ENCODE measurements at places on chromosomes 1 and 21.

DNA sequence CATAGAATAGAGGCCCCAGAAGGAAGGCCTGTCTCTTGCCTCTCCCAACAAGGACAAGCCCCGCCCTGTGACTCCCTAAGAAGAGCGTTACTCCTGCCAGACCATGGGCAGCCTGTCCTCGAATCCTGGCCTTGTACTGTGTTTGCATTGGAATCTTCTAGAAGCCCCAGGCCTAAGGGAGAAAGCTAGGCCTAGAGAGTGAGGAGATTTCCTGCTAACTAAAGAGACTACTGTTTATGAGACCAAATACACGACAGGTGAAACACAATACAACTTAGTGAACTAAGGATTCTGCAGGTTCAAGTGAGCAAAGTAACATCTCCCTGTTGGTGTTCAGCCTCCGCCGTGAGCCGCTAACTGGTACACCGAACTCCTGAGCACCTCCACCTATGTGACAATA, 62.7 kb downstream of the SYF2 start:
- DNase-seq, result no peak

GRCh38 chr1:75559800-75560199, 51.1 kb downstream of the SLC44A5 start:
- DNase-seq, result no peak

DNA sequence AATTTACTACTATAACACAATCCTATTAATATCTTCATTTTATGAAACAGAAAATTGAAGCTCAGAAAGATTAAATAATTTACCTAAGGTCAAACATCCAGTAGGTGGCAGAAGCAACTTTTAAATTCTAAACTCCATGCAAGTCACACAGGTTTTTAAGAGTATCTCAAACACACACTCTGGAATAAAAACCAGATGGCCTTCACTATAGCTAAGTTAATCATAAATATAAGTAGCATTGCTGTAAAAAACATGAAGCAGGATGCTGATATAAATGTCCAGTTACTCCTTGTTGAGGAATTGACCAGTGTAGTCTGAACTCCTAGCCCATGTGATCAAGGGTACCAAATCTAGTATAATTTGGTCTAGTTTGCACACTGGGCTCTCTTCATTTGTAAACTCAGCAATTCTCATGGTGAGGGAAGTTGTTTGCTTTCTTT, 9.4 kb upstream of the FMO3 start:
- no peak for DNase-seq

GRCh38 chr1:27284425-27285273, 37.3 kb upstream of the TMEM222 start:
- peak; percentile 70 for DNase-seq

- DNase-seq, result no peak
These were observed 3.3 kb downstream of the NCSTN start for GRCh38 chr1:160346463-160346862.

DNA sequence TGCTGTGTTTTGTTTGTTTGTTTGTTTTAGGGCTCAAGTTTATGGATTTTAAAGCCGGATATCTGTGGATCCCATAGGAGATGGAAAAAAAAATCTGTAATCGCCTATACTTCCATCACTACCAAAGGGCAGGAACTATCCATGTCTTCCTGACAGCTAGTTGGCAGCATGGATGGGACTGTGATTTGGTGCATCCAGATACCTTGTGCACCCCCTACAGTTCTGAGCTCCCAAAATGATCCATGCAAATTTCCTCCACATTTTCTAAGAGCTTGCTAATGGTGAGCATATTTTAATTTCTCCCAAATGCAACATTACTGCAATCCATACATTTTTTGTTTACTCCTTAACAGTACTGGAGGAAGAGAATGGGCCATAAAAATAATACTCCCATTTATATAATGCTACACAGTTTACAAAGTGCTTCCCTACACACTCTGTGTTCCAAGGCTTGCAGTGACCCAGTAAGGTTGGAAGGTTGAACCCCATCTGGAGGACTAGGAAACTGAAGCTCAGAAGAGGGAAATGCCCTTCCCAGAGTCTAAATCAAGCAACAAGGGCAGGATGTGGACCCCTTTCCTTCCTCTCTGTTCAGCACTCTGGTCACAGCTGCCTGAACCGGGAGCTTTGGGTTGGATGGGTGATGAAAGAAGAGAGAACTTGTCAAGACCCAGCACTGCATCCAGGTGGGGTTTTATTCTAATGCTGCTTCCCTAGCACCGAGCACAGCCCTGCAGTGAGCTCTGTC, 48.0 kb downstream of the CAPN8 start:
- DNase-seq, result no peak

DNA sequence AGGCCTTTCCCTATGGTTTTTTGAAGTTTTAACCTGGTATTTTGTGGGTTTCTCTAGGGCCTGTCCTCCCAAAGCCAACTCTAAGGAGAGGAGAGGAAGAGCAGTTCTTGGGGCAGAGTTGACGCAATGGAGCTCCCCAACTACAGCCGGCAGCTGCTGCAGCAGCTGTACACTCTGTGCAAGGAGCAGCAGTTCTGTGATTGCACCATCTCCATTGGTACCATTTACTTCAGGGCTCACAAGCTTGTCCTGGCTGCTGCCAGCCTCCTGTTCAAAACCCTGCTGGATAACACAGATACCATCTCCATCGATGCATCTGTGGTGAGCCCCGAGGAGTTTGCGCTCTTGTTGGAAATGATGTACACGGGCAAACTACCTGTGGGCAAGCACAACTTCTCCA, 38.2 kb downstream of the ZBTB40 start:
- DNase-seq, result no peak

DNA sequence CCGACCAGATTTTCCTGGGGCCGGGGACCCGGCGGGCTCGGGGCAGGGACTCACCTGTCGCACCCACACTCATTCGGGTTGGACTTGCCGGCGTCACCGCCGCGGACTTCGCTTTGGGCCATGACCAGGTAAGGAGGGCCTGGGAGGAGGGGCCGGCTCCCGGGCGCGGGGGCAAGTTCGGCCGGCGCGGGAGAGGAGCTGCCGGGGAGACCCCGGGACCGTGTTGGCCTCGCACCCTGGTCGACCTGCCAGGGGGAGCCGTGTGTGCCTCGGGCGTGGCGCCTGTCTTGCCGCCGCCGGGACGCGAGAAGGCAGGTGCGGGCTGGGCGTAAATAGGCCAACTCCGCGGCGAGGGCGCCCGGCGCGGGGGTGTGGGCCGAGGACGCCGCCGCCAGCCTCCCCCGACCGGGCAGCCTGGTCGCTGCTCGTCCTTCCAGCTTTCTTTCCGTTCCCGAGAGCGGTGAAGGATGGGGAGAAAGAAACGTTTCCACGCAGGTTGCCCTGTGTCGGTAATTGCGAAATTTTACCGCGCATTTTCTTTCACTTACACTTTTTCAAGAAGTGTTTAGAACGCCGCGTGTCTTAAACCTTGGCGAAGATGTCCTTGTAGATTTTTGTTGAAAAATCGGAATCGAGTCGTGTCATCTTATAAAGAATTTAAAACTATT, 558 bp downstream of the USP1 start:
- DNase-seq, result no peak

DNA sequence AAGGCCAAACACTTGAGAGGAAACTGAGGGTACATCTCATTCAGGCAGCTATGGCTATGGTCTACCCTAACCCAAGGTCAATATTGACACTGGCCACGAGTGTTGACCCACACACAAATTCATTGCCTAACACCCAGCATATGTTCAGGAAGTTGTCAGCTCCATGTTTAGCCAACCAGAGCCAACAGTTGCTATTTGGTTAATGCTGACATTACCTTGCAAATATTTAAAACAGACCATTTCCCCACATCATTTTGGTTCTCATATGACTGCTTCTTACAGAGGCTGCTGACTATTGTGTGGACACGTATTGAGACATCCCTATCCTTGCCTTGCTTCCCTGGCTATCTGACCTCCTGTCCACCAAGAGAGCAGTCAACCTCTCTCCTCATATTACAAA, 97.3 kb downstream of the LMX1A start:
- no peak for DNase-seq

- DNase-seq, result no peak
These were observed 4.9 kb upstream of the ABCA4 start for GRCh38 chr1:94125551-94126514.

- no peak for DNase-seq
These were observed 51.1 kb upstream of the GRIK3 start for GRCh38 chr1:37085393-37085792.

- DNase-seq, result no peak
These were observed 24.8 kb upstream of the GFI1 start for GRCh38 chr1:92511541-92511940.

GRCh38 chr1:226447932-226448665, 40.2 kb upstream of the PARP1 start:
- DNase-seq, result no peak

GRCh38 chr1:206144605-206145004, 27.4 kb upstream of the AVPR1B start:
- no peak for DNase-seq

DNA sequence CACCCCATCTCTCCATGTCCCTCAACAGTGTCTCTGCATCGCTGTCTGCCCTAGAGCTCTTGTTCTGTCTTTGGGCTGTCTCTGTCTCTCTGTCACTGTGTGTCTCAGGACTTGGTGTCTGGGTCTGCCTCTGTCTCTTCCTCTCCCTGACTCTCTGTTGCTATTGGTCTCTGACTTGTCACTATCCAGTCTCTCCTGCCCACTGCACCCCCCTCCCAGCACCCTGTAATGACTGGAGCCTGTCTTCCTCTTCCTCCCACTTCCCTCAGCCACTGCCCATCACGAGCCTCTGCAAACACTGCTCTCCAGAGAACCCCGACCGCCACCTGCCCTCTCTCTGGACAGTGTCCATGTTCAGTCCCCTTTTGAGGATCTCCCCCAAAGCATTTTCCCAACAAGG, 12.1 kb downstream of the PEAR1 start:
- DNase-seq, result no peak

- no peak for DNase-seq
These were observed 4.1 kb downstream of the ABCD3 start for GRCh38 chr1:94422115-94422820.

DNA sequence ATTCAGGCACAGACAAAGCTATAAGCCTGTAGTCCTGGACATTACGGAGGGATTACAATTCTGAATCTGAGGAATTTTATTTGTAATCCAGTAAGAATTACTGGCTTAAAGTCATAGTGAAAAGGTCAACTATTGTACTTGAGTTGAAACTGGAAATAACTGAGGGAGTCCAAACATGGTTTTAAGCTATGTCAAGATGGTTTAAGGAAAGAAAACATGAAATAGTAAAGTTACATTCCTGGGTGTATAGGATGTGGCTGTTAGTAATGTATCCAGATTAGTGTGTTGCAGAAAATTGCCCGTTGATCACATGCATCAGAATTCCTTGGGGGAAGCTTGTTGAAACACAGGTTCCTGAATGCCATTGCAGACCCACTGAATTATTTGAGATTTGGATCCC, 124.8 kb upstream of the GORAB start:
- no peak for DNase-seq

DNA sequence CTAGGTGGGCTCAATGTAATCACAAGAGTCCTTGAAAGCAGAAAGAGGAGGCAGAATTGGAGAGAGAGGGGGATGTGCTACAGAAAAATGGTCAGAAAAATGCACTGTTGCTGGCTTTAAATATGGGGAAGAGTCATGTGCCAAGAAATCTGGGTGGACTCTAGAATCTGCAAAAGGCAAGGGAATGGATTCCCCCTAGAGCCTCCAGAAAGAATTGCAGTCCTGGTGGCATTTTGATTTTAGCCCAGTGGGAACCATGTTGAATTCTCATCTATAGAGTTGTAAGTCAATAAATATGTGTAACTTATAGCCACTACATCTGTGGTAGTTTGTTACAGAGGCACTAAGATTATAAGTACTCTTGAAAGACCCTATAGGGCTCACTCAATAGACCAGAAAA, 210.3 kb downstream of the ASTN1 start:
- no peak for DNase-seq

GRCh38 chr1:222031318-222031717, 289.4 kb upstream of the DUSP10 start:
- no peak for DNase-seq

DNA sequence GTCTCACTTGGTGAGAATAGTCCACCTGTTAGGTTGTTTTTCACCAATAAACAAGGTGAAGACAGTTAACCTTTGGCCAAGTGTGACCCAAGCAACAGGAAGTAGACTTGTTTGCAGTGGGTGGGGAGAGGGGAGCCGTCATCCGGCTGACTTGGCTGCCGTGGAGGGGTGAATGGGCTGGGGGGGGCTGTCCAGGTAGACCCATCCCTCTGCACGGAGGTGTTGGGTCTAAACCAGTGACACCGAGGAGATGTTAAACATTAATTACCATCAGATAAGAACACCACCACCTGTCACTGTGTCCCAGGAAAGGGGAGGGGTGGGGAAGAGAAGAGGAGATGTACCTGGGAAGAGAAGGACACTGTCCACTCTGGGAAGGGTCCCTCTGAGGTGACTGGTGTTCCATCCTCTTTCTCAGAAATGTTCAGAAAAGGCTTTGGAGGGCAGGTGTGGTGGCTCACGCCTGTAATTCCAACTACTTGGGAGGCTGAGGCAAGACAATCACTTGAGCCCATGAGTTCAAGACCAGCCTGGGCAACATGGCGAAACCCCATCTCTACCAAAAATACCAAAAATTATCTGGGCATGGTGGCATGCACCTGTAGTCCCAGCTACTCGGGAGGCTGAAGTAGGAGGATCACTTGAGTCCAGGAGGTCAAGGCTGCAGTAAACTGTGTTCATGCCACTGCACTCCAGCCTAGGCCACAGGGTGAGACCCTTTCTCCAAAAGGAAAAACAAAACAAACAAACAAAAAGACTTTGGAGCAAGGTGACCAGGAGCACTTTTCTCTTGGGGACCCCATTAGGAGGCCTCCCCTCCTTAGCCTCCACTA, 6.7 kb upstream of the MYOM3 start:
- no peak for DNase-seq

GRCh38 chr1:176670853-176671252, 207.9 kb downstream of the PAPPA2 start:
- no peak for DNase-seq

DNA sequence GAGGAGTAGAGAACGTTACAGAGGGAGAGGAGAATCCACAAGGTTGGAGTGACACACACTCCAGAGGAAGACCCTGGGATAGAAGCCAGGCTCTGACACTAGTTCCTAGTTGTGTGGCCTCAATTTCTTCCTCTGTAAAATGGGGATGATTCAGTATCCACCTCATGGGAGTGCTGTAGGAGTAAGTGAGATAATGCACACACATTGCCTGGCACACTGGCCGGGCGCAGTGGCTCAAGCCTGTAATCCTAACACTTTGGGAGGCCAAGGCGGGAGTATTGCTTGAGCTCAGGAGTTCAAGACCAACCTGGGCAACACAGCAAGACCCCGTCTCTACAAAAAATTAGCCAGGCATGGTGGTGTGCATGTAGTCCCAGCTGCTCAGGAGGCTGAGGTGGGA, 8.9 kb downstream of the KIF17 start:
- DNase-seq, result no peak

- DNase-seq, result no peak
These were observed 60.2 kb downstream of the ADAMTS1 start for GRCh38 chr21:26784974-26785373.
